Kidney epithelial cell (primary cell): ENCODE measurements at places on chromosomes 11 and 22. TPM values are rescaled to one million over a fixed set of nuclear protein-coding genes. Genes with fewer than 3 reads are reported as not detected.

TREH gene
- not detected in 2 replicates for total RNA-seq

CALCB gene
- total RNA-seq = 1.2 and 2.4 TPM in 2 replicates

- DNase-seq = no peak
These were observed 26.9 kb downstream of the TP53I11 start for GRCh38 chr11:44923806-44924205.

GRCh38 chr22:48554893-48555572 lies 1272.6 kb downstream of the BRD1 start:
- no peak for DNase-seq

DNA sequence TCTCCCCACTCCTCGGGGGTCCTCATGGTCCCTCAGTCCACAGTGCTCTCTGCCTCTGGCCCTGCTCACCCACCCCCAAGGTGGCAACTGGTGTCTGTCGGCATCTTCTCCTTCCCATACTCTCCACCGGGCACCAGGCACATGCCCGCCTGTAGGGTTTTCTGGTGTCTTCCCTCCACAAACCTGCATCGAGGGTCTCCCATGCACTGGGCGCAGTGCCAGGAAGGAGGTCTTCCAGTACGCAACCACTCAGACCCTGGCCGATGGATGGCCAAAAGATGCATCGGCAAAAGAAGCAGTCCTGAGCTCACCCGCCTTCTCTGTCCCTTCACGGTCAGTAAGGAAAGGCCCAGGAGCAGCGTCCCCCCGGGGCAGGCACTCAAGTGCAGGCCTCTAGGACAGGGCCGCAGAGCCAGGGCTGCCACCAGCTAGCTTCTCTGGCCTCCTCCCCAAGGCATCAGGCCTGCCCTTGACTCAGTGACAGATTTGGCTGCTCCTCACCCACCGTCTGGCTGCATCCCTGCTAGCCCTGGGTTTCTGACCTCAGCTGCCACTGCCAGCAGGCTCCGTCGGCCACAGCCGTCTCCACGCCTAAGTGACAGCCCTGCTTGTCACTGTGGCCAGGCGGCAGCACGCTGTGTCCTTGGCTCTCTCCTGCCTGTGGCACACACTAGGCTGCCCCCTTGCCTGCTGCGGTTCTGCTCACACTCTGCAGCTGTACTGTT lies 32.1 kb upstream of the IGSF9B start:
- no peak for DNase-seq
